HT1080 (cell line): ENCODE measurements at places on chromosomes 1 and 21.

- DNase-seq, result no peak
Measured at GRCh38 chr21:30818837-30819610, 6.0 kb upstream of the KRTAP8-1 start.

DNA sequence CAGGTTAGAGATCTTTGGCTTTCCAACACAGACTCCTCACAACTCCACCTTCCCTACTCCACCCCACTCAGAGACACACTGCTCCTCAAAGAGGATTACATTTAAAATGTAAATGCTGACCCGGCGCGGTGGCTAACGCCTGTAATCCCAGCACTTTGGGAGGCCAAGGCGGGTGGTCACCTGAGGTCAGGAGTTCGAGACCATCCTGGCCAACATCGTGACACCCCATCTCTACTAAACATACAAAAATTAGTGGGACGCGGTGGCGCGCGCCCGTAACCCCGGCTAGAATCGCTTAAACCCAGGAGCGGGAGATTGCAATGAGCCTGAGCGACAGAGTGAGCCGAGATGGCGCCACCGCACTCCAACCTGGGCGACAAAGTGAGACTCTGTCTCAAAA is 1.8 kb upstream of the ANP32E start:
- DNase-seq, result no peak

- DNase-seq, result no peak
Measured at GRCh38 chr1:39795651-39796050, 7.0 kb upstream of the BMP8B start.

GRCh38 chr21:41883582-41883981 is 4.4 kb upstream of the PRDM15 start:
- no peak for DNase-seq

- no peak for DNase-seq
Measured at GRCh38 chr1:169931795-169932231, 38.1 kb upstream of the SCYL3 start.

- no peak for DNase-seq
Measured at GRCh38 chr1:107954126-107954525, 10.9 kb downstream of the VAV3 start.

- no peak for DNase-seq
Measured at GRCh38 chr1:30162565-30162964, 560.8 kb downstream of the MATN1 start.

- DNase-seq, result no peak
Measured at GRCh38 chr1:165675794-165676193, 22.6 kb downstream of the ALDH9A1 start.

DNA sequence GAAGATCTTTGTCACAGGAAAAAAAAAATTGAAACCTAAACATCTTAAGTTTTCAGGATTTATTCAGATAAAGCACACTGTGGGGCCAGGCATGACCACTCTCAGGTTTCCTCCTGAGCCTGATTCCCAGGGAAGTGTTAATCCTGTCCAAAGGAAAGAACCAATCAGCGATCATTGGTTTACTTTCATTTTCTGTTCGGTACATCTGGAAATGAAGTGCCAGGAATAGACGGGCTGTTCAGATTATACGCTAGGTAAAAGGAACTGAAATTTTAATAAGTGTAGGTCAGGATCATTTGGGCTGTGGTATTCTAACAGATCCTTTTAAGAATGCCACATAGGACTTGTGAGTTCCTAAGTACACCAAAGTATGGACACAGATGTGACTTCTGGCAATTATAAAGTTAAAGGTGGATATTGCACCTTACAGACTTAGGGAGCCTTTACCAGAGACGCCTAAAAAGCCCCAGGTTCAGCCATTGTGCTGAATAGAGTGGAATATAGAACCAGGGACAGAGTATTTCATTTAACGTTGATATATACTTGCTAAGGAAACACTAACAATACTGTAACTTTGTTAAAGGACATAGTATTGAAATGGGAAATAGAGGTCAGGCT is 9.3 kb upstream of the CACYBP start:
- DNase-seq, result peak; percentile 83

- peak; percentile 35 for DNase-seq
Measured at GRCh38 chr1:107993920-107994319, 28.9 kb upstream of the VAV3 start.

- DNase-seq, result no peak
Measured at GRCh38 chr1:59514061-59514909, 217.4 kb downstream of the FGGY start.

- peak; percentile 10 for DNase-seq
Measured at GRCh38 chr1:159171688-159172501, 480 bp downstream of the CADM3 start.

GRCh38 chr1:197197430-197197997 is 51.0 kb upstream of the ASPM start:
- DNase-seq, result no peak

GRCh38 chr21:29385934-29386520 is 87.3 kb downstream of the BACH1 start:
- no peak for DNase-seq

DNA sequence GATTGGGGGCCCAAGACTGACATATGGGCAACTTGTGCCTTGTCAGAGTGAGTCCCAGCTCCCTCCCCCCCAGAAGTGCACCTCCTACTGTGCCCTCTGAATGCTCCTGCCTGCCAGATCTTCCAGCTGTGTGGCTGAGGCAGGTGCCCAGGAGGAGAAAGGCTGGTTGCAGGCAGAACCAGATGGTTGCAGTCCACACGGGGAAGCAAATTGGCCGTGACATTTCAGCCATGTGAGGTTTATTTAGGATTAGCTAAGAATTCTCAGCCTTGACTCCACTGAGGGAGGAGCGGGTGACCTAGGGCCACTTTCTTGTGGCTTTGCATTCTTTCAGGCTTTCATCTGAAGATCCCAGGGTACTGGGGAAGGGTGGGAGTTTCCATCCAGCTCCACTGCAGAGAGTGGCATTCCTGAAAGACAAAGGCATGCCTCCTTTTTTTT is 33.8 kb downstream of the PEX14 start:
- DNase-seq, result no peak

DNA sequence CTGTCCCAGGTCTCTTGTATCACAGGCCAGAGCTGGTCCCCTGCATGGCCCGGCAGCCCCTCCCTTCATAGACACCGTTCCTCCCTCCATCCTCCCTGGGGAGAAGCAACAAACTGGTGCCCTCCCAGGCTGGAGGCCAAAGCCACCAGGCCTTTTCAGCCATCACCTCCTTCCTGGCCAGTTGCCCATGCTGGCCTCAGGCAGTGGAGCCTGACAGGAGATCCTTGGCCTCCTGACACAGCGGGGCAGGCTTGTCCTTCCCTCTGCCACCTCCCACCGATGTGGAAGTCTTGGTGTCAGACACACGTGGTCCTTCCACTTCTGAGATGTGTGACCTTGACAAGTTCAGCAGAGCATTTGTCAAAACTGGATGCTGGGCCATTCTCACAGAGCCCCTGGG is 206.0 kb downstream of the HIVEP3 start:
- no peak for DNase-seq

DNA sequence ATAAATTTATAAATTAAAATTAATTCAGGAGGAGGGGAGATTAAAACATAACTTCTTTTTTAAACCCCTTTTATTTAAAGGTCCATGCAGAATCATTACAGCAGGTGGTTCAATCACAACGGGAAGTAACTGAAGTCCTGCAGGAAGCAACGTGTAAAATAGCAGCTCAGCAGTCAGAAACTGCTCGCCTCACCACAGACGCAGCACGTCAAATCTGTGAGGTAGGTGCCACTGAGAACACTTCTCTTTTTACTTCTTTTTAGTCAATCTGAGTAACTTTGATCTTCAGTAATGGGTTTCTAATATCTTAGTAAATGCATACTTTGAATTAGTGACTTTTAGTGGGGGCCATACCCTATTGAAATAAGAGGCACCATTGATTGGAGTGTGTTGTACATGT is 87.0 kb downstream of the CEP350 start:
- DNase-seq, result no peak

DNA sequence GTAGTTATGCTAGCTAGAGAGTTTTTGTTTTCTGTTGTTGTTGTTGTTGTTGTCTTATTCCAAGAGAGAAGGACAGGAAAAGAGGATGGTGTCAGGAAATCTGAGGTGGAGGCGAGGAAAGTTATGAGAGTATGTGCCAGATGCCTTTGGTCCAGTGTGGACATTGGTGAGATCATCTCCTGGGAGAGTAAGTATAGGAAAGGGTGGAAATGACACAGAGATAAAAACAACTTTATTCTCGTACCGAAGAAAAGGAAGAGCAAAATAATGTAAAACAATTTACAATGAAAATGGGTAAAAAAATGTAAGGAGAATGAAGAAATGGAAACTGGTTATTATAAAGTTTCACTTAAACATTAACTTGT is 97.4 kb upstream of the ADGRL2 start:
- DNase-seq, result peak; percentile 67

- DNase-seq, result no peak
Measured at GRCh38 chr21:37478794-37479193, 112.2 kb downstream of the DYRK1A start.

- no peak for DNase-seq
Measured at GRCh38 chr1:30693822-30694221, 29.6 kb downstream of the MATN1 start.

- no peak for DNase-seq
Measured at GRCh38 chr1:57393058-57393584, 30.7 kb downstream of the DAB1 start.

DNA sequence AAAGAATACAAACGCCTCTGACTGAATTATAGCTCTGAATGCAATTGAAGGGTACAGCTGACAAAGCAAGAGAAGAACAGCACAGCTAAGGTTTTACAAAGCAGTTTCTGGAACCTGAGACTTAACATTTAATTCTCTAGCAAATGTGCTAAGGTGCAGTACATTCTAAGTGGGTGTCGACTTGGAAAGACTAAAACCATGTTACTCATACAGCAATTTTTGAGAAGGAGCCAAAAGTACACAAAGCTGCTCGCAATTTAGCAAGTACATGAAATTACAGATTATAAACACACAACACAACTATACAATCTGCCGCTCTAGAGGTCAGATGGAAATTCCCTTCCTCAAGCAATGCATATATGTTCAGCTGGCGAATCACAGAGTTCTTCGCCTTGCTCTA is 121.9 kb downstream of the TIAM1 start:
- no peak for DNase-seq

DNA sequence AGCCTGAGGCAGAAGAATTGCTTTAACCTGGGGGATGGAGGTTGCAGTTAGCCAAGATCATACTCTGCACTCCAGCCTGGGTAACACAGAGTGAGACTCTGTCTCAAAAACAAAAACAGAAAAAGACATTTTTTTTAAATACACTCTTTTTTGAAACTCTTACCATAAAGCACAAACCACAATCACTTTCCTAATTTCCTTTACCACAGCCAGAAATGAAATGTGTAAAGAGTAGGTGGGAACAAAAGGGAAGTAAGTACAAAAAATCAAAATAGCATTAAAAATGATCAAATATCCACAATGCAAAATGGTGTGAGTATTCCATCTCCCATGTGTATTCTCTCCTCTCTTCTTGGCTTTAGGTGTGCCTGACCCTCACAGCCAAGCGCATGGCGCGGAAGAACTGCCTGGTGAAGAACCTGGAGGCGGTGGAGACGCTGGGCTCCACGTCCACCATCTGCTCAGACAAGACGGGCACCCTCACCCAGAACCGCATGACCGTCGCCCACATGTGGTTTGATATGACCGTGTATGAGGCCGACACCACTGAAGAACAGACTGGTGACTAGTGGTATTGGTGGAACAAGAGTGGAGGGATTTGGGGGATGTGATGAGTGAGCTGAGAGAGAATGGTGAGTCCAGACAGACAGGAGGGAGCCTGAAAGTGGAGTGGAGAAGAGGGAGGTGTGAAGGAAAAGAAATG is 14.9 kb downstream of the ATP1A4 start:
- DNase-seq, result no peak

GRCh38 chr1:54766726-54767125 is 2.4 kb upstream of the PARS2 start:
- no peak for DNase-seq

GRCh38 chr1:1703796-1704195 is 11.2 kb upstream of the SLC35E2B start:
- DNase-seq, result no peak

DNA sequence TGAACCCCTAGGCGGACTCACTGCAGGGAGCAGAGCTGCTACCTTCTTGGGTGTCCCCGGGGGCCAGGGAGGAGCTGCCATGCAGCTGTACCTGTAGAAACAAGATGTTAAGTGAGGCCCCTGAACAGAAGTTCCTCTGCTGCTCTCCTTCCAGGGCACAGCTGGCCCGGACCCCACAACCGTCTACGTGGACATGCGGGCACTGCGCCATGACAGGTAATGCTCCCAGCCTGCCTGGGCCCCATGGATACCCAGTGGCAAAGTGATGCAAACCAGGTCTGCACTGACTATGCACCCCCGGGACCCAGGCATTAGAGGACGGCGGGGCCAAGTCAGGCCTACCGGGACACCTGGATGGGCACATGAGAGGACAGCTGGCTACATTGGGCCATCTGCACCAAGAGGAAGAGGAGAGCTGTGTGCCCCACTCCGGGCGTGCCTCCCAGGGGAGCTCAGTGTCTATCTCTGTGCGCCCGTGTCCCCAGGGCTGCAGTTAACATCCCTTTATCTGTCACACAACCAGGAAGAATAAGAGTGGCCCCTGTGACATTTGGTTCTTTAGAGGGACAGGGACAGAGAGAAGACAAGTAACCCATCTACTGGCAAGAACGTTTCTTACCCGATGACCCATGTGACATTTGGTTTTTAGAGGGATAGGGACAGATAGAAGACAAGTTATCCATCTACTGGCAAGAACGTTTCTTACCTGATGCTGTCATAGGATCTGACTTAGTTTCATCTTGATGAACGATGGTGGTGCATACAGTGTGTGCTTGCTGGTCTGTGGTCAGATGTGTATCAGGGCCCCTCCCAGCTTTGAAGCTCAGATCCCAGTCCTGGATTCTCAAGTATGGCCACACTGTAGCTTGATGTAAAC is 44.1 kb downstream of the S100B start:
- DNase-seq, result no peak

- no peak for DNase-seq
Measured at GRCh38 chr21:42993051-42993712, 18.8 kb downstream of the PKNOX1 start.

DNA sequence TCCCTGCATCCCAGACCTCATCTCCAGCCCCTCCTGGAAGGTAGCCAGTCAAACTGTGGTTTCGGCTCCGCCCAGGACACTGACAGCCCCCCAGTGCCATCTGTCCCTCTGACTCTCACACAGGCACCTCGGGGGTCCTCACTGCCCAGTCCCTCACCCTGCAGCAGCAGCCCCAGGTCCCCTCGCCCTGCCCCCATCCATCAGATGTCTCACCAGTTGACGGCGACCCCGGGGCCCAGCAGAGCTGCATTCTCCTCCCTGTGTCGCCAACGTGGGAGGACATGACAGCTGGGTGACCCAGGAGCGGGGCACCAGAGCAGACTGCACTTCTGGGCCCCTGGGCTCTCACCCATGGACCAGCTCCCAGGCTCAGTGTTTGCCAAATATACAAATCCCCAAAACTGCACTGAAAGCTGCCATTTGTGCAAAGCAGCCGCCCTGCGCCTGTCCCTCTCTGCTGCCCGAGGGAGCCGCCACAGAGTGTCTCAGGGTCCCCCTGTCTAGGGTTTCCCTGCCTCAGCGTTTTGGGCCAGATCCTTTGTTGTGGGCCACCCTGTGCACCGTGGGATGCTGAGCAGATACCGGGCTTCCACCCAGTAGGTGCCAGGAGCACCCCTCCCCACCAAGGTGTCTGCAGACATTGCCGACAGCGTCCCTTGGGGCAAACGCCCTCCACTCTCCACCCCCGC is 48.2 kb downstream of the PRDM15 start:
- DNase-seq, result no peak
